PC-9 (cell line): ENCODE measurements at places on chromosomes 3 and 15.

DNA sequence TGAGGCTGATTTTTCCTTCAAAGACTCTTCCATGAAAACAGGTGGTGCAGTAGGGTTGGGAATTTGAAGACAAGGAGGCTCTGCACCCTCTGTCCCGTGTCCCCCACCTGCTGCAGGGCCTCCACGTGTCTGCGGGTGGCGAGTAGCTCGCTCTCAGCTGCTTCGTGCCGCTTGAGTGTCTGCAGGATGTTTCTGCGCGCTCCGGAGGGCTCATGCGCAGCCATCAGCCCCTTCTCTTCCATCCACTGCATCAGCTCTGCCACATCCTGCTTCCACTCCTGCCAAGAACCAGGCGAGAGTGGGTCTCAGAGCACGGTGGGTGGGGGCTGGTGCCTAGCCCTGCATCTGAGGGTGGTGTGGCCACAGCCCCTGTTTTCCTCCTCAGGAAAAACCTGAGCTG, 17.8 kb downstream of the SPTBN5 start:
- DNase-seq = no peak

- no peak for DNase-seq
These were observed 23.8 kb downstream of the MEX3B start for GRCh38 chr15:82021992-82022391.

DNA sequence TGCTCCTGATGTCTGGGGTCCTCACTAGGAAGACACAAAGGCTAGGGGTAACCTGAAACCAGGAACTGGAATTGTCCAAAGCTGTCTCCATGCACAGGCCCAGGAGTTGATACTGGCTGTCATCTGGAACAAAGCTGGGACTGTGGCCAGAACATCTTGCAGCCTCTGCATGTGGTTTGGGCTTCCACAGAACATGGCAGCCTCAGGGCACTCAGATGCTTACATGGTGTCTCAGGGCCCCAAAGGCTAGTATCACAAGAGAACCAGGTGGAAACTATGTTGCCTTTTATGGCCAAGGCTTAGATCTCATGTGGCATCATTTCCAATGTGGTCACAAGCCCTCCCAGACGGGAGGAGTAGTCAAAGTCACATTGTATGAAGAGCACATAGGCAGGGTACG, 335.2 kb upstream of the TRIM42 start:
- DNase-seq = no peak

- no peak for DNase-seq
These were observed 13.7 kb upstream of the DHX36 start for GRCh38 chr3:154338008-154338407.
